ENCODE measurements at places on chromosomes 2 and 18.

DNA sequence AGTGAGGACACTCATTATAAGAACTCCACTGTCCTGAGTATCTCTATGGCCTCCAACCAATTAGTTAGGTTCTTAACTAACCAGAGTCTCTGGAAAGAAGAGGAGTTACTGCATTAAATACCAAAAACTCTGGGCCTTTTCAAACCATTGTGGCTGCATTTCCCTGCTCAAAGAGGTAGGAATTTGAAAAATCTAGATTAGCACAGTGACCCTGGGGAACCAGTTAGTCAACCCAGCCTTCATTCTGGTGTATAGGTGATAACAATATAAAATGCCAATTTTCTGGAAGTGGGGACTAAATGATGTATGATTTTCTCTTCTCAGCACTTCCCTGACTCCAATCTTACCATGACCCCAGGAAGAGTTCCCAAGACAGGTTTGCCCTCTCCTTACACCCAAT, 287.8 kb upstream of the SETBP1 start:
- no peak for DNase-seq

DNA sequence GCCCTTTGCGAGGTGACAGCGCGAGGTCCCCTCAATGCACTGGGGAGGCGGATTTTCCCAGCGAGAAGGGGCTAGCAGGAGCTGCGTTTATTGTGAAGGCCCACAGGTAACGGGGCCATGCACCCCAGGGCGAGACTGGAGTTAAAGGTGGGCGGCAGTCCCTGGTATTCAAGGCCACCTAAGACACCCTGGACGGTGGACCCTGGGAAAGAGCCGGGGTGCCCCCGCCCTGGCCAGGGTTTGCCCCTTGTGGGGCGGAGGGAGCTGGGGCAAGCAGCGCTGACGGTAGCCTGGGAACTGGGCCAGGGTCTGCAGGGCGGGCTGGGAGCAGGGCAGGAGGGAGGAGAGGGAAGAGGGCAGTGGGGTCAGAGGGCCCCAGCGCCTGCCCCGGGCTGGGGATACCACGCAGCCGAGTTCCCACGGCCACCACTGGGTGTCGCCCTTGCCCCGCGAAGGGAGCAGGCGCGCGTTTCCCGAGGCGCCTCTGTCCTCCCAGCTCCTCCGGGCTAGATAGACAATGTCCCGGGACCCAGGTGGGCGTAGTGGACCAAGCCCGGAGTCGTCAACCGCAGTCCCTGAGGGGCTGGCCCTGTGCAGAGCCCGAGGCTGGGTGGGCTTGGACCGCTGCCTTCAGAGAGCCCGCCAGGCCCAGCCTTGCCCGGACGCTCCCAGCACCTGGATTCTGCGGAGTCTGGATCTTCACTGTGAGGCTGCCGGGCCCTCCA, 80.2 kb downstream of the SMAD4 start:
- DNase-seq, result peak; percentile 32

- DNase-seq, result no peak
Measured at GRCh38 chr2:64273524-64274398, 129.5 kb upstream of the PELI1 start.

DNA sequence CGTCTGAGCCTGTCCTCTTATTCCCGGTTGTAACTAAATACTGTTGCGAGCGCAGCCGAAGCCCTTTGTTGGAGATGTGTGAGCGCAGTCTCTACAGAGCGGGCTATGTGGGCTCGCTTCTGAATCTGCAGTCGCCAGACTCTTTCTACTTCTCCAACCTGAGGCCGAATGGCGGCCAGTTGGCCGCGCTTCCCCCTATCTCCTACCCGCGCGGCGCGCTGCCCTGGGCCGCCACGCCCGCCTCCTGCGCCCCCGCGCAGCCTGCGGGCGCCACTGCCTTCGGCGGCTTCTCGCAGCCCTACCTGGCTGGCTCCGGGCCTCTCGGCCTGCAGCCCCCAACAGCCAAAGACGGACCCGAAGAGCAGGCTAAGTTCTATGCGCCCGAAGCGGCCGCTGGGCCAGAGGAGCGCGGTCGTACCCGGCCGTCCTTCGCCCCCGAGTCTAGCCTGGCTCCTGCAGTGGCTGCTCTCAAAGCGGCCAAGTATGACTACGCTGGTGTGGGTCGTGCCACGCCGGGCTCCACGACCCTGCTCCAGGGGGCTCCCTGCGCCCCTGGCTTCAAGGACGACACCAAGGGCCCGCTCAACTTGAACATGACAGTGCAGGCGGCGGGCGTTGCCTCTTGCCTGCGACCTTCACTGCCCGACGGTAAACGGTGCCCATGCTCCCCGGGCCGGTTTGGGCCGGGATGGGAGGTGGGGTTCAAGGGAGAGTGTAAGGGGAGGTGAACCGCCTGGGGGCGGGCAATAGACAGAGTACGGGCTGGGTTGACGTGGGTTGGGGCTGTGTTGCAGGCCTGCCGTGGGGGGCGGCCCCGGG, at the start of gene HOXD12:
Gene HOXD12 (plus strand): TSS at position 68 of the 819 bp plus-strand sequence. CDS start 7 bp downstream, at position 75.
- DNase-seq, result no peak

DNA sequence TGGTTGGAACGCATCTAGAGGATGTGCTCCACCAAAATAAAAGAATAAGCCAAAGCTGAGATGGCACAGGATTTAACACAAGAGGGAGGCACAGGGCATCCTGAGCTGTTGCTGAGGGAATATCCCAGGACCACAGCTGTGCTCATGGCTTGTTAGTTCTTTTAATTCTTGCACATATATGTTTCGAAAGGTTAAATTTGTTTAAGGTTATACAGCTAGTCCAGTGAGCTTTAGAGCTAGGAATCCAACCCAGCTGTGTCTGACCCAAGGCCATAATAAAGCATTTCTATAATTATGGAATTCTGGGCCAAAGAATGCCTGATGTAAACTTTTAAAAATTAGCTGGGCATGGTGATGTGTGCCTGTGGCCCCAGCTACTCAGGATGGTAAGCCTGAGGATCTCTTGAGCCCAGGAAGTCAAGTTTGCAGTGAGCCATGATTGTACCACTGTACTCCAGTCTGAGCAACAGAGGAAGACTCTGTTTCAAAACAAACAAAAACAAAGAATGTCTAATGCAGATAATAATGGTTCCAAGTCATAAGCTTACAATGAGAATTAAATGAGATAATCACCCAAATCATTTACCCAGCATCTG, 66.4 kb upstream of the CCBE1 start:
- DNase-seq, result no peak

DNA sequence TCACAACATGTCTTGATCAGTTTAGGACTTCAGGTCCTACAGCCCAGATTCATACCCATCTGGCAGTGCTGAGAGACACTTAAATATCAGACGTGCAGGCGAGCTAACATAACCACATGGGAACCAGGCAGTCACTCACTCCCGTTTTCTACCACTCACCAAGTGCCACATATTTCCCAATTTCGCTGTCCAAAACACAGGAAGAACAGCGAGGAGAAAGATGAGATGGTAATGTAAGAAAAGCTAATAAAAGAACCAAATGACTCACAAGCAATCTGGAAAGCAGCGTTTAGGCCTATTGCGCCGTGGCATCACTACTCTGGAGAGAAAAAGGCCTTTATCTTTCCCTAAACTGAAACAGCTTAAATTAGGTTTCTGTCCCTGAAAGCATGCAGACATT, 647.8 kb upstream of the SLC39A10 start:
- no peak for DNase-seq

GRCh38 chr2:144484201-144484948, 35.5 kb downstream of the ZEB2 start:
- no peak for DNase-seq

DNA sequence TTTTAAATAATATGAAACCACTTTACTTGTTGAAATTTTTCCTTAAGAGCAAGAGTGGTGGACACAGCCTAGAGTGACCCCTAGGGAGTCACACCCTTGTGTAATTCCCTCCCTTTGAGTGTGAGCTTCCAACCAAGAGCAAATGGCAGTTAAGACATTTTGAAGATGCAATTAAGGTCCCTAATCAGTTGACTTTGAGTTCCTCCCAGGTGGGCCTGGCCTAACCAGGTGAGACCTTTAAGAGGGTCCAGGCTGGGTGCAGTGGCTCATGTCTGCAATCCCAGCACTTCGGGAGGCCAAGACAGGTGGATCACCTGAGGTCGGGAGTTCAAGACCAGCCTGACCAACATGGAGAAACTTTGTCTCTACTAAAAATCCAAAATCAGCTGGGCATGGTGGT, 143.5 kb upstream of the PID1 start:
- no peak for DNase-seq

GRCh38 chr18:55753643-55754263, 165.8 kb upstream of the TCF4 start:
- DNase-seq, result no peak

GRCh38 chr2:128663371-128664050, 344.8 kb upstream of the HS6ST1 start:
- DNase-seq, result no peak

- DNase-seq, result no peak
Measured at GRCh38 chr2:60555783-60556139, 2.3 kb upstream of the BCL11A start.

DNA sequence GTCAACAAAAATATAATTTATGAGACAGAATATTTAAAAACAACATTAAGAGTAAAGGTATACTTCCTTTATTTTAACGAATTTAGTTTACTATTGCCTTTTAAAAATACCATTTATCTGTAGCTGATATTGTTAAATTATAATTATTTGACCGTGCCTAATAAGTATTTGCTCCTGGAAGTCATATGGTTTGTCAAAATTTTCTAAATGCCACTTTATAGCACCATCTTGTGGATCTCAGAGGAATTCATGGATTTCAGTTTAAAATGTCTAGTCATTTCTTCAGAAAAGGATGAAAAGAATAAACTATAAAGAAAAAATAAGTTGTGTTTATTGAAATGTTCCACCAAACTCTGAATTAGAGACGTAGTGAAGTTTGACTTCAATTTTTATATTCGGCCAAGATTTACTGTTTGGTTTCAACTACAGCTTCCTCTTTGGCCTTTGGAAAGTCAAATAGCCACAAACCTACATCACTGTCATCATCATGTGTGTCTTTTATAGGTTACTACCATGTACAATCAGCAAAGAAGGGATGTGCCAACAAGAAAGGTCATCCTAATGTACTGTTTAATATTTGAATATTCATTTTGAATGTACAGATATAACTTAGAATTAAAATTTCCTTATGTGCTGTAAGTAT, 10.3 kb upstream of the FTCDNL1 start:
- no peak for DNase-seq

DNA sequence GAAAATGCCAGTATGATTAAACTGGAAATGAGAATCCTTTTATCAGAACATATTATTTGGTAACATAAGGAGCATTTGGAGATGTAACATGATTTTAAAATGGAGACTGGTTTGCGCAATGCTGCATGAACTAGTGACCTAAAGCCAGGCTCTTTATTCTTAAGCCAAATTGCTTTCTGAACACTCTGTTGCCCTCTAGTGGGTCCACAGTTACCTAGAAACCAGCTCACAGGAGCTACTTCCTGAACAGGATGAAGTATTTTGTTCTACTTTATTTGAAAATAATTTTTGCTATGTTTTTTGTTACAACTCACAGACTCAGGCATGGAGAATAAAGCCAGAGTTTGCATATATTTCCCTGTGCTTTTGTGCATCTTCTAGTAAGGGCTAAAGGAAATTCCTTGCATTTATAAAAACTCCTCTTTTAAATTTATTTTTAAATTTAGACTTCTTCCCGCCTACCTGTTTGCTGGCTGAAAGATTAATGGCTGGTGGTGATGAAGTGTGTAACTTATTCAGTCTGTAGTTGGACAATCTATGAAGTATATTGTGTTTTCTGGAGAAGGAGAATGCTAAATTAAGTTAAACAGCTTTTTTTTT, 146.7 kb downstream of the PARD3B start:
- no peak for DNase-seq

GRCh38 chr2:235314371-235314930, 179.4 kb upstream of the AGAP1 start:
- no peak for DNase-seq

DNA sequence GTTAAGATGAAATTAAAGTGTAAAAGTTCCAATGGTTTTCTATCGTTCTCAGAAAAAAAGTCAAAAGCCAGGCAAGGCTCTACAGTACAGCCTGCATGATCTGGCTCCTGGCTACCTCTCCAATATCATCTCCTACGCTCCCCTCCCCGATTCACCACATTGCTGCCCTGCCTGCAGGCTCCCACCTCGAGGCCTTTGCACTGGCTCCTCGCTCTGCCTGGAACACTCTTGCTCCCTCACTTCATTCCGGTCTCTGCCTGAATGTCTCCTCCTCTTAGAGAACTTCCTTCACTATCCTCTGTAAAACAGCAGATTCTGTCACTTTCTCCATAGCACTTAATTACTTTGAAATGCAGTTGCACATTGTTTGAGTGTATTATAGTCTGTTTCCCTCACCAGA, 72.5 kb downstream of the KLF7 start:
- DNase-seq, result no peak

- DNase-seq, result no peak
Measured at GRCh38 chr2:23480957-23481797, 96.2 kb downstream of the KLHL29 start.

DNA sequence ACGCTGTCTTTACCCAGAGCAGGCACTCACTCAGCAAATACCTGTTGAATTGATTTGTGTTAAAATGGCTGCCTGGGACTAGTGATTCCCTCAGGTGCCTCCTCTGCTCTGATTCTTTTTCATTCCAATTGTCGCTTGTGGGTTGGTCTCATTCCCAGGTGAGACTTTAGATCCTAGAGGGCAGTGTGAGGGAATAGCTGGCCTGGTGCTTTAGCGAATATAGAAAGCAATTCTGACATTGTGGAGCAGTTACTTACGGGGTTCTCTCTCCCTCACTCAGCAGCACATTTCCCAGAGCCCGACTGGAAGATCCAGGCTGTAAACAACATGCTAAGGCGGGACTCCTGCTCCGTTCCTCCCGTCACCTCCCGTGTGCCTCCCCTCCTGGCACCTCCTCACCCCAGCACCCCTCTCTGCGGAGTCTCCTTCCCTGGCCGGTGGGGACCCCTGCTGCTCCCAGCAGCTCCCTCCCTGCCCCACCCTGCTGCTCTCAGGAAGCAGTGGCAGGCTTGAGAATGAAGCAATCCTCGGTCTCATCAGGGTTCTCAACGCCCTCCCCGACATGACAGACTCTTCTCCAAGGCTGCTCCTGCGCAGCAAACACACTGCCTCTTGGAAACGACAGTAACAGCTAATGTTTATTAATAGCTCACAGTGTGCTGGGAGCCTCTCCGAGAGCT, 26.9 kb downstream of the CELF4 start:
- no peak for DNase-seq

- DNase-seq, result no peak
Measured at GRCh38 chr2:193315428-193316091, 1120.8 kb upstream of the TMEFF2 start.
